Activated gamma-delta T cell treated with anti-CD3 and anti-CD28 coated beads, Interleukin-2, amount 50 U/mL, for 16 hours (primary cell): ENCODE measurements at places on chromosomes 7 and 10.

GRCh38 chr10:63633677-63634487, 112.7 kb downstream of the REEP3 start:
- DNase-seq, result no peak

GRCh38 chr10:22676435-22676834, 37.9 kb downstream of the PIP4K2A start:
- DNase-seq, result no peak

GRCh38 chr7:66187905-66188304, 17.2 kb upstream of the TPST1 start:
- no peak for DNase-seq

- no peak for DNase-seq
Observed at GRCh38 chr10:38043516-38043915, 33.0 kb downstream of the ZNF33A start.

- DNase-seq, result no peak
Observed at GRCh38 chr10:91700788-91701444, 68.0 kb upstream of the PPP1R3C start.

DNA sequence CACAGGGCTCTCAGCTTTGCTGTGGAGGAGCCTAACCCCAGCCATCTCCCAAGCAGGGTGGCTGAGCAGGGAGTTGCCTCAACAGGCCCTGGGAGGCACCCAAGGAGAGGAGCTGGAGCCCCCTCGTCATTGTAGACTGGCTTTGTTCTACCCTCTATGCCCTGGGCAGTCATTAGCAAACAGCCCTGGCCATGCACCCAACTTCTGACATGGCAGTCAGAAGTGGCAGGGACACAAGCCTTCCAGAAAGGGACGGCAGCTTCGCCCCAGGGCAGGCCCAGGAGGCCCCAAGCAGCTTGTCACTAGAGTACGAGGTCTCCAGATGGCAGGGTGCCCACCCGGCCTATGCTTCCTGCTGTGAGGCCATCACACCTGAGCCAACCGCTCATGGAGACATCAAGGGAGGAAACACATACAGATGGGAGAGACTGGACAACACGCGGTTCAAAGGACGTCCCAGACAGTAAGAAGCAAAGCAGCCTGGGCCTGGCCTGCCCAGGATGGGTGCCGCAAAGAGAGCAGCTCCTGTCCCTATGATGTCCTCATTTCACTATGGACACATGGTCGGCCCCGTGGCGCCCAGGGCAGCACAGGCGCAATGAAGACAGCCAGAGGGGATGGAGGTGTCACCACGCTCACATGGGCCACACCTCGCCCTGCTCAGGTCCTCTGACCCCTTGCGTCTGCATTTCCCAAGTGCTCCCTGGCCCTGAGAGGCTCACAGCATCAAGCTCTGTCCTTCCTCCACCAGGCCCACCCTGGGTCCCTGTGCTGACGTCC, 190.9 kb upstream of the CXCL12 start:
- no peak for DNase-seq

GRCh38 chr10:86373828-86374227, 7.2 kb upstream of the GRID1 start:
- DNase-seq, result no peak

DNA sequence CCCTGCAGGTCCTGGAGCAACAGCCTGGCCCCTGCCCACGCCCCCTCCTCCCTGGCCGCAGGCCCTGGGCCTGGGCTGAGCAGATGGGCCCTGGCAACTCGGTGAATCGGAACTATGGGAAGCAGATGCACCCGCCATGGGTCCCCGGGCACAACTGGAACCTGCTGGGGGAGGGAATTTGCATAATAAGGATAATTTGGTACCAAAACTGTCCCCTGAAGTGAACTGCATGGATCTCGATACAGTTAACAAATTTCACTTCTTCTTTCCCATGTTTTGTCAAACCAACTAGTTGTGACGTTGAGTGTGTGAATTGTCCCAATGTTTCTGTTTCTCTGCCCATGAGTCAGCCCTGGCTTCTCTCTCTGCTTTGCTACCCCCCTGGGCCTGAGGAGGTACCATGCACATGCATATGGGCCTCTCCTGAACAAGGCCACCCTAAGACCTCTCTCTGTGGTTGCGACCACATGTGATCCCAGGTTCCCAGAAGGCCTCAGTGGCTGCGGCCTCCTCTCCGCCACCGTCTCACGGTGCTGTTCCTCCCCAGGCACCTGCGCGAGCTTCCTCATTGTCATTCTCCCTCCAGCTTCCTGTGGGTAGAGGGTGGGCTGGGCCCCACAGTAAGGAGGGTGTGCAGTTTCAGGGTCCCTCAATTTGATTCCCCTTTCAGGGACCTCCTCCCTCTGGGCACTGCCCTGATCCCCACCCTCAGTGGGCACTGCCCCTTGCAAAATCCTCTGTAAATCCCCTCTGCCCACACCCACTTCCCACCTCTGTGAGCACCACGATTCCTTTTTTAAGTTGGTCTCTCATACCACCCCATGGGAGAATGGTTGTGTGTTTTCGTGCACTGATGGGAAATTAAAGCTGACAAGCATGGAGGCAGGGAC, 40.0 kb downstream of the FIGNL1 start:
- no peak for DNase-seq

GRCh38 chr10:22580711-22581110, 133.7 kb downstream of the PIP4K2A start:
- no peak for DNase-seq

- DNase-seq, result no peak
Observed at GRCh38 chr7:50751146-50751545, 31.6 kb downstream of the GRB10 start.

DNA sequence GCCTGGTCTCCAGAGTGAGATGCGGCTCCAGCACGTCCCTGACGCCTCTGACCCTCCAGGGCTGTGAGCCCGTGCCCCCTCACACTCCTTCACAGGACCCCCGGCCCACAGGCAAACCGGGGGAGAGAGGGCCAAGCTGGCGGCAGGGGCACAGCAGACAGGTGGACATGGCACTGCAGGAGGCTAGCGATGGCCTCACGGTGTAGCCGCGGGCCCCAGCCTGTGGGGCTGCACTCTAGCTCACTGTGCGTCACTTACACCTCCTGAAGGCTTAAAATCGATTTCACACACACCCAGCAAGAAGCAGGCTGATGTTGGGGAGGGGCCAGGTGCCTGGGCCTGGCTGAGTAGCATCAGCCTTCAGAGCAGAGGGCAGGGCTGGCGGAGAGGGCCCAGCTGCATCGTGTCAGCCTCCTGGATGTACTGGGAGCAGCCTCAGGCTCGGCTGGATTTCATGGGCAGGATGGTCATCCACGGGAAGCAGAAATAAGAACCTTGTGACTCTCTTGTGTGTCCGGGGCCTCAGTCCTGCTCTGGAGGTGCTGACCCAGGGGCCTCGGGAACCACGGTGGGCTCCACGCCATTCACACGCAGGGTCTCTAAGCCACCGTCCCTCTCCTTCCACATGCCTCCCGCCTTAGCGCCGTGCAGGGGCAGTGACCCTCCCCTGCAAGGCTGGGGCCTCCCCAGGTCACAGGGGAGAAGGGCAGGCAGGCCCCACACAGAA, 19.4 kb upstream of the KNDC1 start:
- DNase-seq, result no peak

GRCh38 chr10:98610301-98610700, 163.6 kb upstream of the HPS1 start:
- DNase-seq, result no peak

DNA sequence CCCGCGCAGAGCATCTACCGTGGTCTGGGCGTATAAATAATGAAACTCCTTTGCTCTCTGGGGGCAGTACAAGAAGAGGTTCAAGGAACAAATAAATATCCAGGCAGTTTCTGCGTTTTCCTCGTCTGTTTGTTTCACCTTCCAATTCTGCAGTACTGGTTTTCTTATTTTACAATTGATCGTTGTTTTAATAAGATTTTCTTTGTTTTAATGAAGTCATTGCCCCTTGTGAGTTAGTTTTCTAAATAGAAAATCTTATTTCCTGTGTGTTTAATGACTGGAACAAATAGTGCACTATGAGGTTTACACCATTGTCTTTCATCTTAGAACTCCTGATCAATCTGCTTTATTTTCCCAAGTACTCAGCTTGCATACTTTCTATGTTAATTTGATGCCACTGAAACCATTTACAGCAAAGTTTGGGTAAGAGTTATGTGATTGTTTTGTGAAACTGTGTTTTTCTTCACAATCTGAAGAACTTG, 1.2 kb downstream of the PLEKHA1 start:
- no peak for DNase-seq

DNA sequence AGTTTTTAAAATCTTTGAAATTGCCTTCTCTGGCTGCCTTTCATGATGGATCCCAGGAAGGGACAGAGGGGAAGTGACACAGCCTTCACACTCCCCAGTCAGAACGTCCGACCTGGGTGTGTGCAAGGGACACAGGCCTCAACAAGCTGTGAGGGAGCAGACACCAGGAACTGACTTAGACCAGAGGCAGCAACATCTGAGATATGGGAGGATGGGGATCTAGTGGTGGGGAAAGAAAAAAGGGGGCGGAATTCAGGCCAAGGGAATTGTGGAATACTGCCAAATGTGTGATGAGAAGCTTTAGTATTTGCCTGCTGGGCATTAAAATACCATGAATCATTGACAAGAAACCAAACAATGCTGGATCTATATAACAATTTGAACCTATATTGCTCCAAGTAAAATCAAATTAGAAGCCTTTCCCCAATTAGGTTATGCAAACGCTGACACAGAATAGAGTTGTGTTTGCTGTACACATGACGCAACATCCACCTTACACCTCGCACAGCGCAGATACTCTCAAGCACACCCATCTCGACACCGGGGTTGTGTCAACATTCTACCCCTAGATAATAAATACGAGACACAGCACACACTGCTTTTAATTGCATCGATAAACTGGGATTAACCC, 17.2 kb upstream of the MNX1 start:
- no peak for DNase-seq

DNA sequence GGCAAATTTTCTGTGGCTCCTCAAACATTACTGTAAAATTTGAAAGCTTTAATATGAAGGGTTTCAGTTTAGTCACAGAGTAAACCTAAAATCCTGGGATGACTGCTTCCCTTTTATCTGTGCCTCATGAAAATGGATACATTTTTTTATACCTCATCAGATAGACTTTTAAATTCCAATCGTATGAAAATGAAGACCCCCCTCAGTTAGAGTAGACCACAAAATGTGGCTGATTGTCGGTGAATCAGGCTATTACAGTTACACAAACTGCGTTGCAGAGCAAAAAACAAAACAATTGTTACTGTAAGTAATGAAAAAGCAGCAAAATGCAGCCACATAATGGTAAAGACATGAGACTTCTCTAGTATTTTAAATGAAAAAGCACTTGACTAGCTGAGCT, 296.2 kb downstream of the CNTNAP2 start:
- no peak for DNase-seq

DNA sequence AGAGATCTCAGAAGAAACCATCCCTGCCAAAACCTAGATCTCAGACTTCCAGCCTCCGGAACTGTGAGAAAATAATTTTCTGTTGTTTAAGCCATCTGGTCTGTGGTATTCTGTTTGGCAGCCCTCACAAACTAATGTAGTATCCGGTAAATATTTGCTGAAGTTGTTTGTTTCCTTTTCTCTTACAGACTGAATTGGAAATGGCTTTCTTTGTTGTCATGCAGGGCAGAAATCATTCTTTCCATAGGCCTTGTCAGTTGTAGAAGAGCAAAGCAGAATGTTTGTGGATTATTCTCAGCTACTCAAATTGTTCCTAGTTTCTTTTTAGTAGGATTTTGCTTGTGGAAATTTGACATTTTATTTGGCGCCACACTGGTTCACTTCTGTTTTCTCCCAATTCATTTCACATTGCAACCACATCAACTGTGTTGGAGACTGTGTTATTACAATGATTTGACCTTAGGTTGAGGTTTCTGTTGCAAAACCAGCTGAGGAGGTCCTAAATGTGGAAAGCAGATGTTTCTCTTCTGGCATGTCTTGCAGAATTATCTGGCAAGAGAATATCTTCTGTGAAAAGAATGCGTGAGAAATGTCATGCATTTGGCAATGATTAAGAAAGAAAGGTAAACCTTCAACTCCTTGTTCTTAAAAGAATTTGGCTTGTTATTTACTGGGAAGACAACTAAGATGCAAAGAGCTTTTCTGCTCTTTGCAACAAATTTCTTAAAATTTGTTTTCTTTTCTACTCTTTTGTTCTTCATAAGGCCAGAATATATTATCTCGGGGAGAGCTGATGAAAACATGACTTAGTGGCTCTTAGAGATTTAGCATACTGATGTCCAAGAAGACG, 25.8 kb downstream of the ACTA2 start:
- DNase-seq, result no peak

GRCh38 chr7:90631502-90631901, 35.4 kb downstream of the CDK14 start:
- no peak for DNase-seq

- no peak for DNase-seq
Observed at GRCh38 chr10:9853405-9854355, 1164.0 kb upstream of the CELF2 start.

- DNase-seq, result no peak
Observed at GRCh38 chr7:74256491-74257408, 2.6 kb upstream of the RFC2 start.

- no peak for DNase-seq
Observed at GRCh38 chr10:3982746-3983442, 197.9 kb upstream of the KLF6 start.

DNA sequence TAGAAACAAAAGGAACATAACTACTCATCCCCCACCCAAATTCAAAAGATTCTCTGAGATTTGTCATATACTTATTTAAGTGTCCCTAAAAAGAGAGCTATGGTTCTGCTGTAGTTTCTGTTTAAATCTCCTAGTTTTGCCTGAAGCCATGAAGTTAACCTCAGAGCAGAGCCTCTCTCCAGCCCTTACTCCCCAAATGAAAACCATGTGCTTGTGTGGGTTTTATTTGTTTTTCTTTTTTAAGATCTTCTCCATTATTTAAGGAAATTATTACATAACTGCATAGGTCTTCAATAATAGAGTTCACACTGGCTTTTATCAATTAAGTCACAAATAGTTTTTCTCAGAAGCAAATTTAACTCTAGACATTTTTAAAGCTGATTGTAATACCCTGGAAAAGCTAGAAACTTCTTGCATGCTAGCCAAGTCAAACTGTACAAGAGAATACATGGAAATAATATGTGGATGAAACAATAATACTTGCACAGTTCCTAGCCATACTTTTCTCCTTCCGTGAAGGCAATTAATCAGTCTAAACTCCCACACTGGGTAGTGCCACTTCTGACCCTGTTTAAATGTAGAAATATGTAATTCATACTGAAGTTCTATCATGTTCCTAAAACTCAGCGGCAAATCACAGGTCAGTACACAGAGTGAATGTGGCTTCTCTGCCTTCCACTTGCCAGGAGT, 579.7 kb downstream of the SUGCT start:
- no peak for DNase-seq

DNA sequence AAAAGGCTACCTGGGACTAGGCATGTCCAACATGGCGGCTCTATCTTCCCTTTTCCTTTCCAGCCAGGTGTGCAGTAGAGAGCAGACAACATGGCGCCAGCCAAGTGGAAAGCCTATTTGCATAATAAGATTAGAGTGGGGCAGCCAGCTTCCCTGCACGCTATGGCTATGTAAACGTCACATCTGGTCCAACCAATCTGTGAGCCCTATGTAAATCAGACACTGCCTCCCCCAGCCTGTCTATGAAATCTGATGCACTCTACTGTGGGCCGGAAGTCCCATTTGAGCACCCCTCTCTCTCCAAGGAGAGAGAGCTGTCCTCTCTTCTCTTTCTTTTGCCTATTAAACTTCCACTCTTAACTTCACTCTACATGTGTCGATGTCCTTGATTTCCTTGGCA, 984.9 kb upstream of the AUTS2 start:
- DNase-seq, result no peak
